SJSA1 (cell line): ENCODE measurements at places on chromosomes 7 and 10.

DNA sequence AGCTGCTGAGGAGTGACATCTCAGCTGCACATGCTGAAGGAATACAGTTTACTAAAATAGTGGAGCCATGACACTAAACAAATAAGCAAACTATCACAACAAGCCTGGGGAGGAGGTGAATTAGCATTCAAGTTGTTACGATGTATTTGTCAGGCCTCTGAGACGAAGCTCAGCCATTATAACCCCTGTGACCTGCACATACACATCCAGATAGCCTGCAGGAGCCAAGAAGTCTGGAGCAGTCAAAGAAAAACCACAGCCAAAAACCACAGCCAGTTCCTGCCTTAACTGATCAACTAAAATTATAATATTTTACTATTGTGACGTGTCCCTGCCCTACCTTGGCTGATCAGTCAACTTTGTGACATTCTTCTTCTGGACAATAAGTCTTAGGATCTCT lies 68.6 kb downstream of the NSUN6 start:
- peak; percentile 64 for DNase-seq

DNA sequence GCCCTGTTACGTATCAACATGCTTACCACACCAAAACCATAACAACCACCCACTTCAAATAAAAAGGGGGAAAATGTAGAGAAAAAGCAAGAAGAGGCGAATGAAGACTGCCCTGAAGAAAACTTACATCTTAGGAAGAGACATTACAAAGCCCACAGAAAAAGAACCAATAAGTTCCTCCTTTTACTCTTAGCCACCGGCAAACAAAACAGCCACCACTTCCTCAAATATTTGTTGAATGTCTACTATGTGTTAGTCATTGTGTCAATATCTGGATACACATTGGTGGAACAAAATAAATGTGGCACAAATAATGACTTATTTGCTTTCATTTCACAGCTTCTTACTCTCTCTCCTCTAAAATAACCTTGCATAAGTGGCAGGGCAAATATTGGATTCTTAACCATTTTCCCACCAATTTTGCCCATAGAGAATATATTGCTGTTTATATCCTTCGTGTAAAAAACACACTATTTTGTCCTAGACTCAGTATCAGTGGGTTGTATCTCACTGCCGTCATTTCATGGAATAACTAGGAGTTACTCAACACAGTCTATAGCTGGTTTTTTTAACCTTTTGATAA lies 106.8 kb downstream of the ANK3 start:
- no peak for DNase-seq

- DNase-seq = no peak
Measured at GRCh38 chr10:94016727-94017714, 23.3 kb downstream of the PLCE1 start.

DNA sequence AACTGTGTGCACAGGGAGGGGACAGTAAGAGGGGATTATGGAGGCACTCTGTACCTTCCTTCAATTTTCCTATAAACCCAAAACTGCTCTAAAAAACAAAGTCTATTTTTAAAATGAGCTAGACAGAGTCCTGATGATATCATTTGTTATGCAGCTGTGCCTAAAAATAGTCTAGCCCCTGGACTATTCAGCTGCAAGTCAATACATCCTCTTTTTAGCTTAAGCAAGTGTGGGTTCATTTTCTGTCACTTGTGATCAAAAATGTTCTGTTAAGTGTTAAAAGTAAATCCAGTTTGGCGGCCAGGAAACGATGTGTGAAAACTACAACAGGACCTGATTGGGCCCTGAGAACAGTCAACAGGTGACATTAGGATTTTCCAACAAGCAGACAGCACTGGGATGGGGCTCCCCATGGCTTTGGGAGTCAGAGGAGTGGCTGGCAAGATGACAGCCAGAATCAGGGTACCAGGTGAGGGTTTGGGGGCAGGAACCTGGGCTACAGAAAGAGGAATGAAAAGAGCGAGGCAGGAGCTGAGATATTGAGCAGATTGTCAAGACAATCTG lies 33.9 kb downstream of the FAM107B start:
- no peak for DNase-seq

DNA sequence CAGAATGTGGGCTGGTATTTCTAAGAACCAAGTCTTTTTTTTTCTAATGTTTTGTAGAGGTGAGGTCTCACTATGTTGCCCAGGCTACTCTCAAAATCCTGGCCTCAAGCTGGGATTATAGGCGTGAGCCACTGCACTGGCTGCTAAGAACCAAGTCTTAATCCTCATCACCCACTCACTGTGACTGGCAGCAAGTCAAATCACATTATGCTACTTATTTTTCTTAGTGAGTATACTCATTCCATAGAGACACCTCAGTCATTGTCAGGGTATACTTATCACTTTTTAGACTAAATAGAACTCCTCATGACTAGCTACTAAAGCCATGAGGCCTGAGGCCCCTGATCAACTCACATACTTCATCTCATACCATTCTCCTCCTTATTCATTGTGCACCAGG lies 116.1 kb downstream of the STRA8 start:
- no peak for DNase-seq

DNA sequence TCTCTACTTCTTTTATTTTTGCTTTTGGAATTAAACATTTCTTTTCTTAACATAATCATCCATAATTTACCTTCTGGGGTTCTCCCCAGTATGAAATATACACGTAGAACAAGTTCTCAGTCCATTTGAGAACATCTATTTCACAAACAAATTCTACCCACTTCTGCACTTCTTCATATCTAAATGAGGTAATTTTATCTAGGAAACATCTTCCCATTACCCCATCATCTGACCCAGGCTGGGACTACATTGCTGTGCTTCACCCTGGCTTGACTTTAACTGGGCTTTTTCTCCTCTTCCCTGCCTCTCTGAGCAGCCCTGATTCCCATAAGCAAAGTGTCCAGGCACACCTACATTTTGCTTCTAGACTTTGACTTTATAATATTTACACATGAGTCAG lies 43.3 kb upstream of the AMPH start:
- no peak for DNase-seq

DNA sequence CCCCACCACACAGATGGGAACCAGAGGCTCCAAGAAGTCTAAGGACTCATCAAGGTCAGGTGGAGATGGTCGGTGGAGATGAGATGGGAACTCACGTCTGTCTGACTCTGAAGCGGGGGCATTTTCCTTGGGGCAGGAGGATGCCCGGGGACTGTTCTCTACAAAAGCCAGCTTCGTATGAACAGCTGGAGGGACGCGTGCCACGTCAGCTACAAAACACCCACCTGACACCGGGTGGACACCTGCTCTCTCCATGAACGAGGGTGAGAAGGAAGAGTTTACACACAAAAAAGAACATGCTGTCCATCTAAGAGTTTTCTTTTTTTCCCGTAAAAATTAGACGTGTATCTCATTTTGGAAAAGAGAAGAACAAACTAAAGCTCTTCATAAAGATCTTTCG lies 47.7 kb downstream of the C10orf143 start:
- DNase-seq = no peak

GRCh38 chr7:90717296-90718060 lies 121.4 kb downstream of the CDK14 start:
- no peak for DNase-seq

- DNase-seq = no peak
Measured at GRCh38 chr7:23431702-23432199, 38.5 kb downstream of the IGF2BP3 start.

DNA sequence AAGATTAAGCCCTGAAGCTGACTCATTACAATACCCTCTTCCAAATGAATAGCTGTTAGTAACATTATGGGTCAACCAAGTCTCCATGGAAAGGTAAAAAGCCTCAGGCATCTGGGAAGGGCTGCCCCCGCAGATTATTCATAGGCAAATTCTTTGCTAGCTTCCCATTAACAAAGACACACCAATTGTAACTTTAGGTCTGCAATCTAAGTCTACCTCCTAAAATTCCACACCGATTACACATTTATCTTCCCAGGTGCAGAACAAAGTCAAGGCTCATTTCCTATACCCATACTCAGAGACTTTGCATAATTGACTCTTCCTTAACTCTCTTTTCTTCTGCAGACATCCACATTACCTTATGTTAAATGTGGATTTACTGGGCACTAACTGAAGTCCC lies 826.3 kb upstream of the MBL2 start:
- DNase-seq = no peak

DNA sequence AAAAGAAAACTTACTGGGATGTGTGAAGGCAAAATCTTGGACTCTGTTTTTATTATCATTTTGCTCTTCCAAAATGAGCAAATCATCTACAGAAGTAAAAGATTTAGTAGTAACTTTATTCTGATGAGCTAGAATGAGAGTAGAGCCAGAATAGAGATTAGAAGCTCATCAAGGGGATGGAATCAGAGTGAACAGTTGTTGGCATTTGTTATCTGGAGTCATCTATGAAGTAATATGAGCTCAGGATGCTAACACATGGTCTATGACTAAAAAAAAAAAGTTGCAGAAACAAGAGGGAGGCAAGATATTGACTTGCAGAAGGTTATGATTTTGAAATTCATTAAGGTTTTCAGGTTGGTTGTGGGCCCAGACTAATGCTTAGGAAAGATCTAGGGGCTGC lies 409.1 kb upstream of the ETV1 start:
- DNase-seq = no peak

GRCh38 chr10:104608091-104608828 lies 32.8 kb upstream of the SORCS3 start:
- DNase-seq = no peak

DNA sequence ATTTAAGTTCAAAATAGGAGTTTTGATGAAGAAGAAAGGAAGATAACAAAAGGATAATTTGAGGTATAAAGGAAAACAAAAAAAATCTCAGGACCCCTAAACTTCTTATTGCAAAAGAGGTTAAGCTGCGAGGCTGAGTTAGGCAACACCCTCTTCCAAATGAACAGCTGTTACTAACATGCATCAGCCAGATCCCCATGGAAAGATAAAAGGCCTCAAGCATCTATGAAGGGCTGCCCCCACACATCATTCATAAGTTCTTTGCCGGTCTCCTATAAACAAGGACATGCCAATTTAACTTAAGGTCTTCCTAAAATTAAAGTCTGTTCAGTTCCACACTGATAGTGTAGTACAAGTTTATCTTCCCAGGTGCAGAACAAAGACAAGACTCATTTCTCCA lies 75.8 kb upstream of the IMMP2L start:
- DNase-seq = no peak

DNA sequence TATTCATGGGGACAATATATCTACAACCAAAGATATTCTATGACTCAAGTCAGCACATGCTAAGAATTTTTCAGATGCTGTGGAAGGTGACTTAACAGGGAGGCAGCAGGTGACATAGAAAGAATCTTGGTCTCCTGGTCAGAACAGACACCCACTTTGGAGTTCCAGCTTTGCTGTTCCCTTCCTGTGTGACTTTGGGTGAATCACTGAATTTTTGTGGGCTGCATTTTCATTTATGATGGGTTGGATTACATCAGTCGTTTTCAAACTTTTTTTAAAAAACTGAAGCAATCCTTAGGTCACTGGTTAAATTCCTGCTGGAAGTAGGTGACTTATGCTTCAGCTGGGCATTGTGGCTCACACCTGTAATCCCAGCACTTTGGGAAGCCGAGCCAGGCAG lies 24.9 kb downstream of the RGR start:
- peak; percentile 59 for DNase-seq

GRCh38 chr10:11387551-11388222 lies 223.8 kb downstream of the USP6NL start:
- DNase-seq = no peak

DNA sequence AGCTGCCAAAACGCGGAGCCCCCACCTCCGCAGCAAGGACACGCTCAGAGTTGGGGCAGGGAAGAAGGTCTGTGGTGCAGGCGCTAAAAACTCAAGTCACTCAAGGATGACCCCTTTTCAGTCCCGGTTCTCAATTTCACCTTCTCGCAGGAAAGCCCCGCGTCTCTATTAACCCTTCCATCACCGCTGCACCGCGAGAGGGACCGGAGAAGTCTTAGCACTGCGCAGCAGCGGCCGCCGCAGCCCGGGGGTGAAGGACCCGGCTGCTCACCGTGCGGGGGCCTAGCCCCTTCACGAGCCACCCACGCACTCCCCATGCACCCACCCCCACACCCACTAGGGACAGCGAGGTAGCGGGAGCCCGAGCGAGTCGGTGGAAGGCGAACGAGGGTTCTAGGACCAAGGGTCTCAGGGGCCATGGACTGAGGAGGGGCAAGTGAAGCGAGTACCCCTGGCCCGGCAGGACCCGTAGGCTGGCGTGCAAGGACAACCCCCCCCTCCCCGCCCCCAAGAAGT lies 162.9 kb downstream of the SH3PXD2A start:
- DNase-seq = no peak

- peak; percentile 78 for DNase-seq
Measured at GRCh38 chr10:8054494-8055407, at the start of gene GATA3. TSS of gene GATA3 (plus strand) at chr10:8054688. CDS start at chr10:8055656, 968 bp downstream.

- no peak for DNase-seq
Measured at GRCh38 chr10:72218325-72218724, 2.2 kb upstream of the ASCC1 start.

GRCh38 chr7:87715545-87715944 lies 87.3 kb downstream of the RUNDC3B start:
- no peak for DNase-seq

DNA sequence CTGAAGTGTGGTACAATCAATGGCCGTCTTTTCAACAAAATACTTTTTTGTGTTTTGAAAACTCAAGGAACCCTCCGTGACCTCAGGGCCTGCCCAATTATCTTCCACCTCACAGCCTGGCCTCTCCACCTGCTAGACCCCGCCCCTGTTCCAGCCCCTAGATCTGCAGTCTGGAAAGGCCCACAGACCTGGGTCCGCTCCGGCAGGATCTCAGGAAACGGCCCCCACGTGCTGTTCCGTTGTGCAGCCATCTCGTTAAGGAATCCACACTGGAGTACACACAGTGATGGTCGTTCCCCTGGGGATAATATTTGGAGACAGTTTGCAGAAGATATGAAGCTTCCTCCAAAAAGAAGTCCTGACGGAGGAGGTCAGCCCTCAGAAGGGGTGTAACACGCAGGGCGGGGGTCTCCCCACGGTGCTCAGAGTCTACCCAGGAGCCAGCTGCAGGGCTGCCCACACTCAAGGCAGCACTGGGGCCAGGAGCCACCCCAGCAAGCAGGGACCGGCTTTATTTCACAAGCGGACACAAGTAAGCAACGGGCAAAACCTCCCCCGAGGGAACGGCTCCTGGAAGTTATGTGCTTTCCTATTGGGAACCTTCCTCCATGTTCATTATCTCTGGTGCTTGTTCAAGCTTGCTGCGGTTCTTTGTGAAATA lies 73.4 kb downstream of the TCERG1L start:
- no peak for DNase-seq

DNA sequence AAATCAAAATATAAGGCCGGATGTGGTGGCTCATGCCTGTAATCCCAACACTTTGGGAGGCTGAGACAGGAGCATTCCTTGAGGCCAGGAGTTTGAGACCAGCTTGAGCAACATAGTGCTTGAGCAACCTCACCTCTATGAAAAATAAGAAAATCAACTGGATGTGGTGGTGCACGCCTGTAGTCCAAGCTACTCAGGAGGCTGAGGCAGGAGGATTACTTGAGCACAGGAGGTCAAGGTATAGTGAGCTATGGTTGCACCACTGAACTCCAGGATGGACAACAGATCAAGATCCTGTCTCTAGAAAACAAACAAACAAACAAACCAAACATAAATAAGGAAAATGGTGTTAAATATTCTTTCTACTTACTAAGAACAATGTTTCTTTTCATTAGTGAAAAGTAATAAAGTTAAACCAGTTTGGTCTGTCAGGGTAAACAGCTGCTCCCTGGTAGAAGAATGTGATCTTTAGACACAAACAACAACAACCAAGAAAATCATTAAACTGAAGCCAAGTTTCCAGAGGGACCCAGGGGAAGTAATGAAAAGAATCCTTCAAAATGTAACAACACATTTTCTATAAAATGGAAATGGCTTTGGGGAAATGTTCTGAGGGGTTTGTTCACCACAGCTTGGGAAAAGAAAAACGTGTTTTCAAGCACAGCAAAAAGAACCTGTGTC lies 17.5 kb upstream of the BAG3 start:
- DNase-seq = no peak
